Lung microvascular endothelial cell (primary cell): ENCODE measurements at places on chromosomes 2 and 18.
A peak's percentile ranks its signal among the peaks of the same experiment; 100 is the strongest.

DNA sequence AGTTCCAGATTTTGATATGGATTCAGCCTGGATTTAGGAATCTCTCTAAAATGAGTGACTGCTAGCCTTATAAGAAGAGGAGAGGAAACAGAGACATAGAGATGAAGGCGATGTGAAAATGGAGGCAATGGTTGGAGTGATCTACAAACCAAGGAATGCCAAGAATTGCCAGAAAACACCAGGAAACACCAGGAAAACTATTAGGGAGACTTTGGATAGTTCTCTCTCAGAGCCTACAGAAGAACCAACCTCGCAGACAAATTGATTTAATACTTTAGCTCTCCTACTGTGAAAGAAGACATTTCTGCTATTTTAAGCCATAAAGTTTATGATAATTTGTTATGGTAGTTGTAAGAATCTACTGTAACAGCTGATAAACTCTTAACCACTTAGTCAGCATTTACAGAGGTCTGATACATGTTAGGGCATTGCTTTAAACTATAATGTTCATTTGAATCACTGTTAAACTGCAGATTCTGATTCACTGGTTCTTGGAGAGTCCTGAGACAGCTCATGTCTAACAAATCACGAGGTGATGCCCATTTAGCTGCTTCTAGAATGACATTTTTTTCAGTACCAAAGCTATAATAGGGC is 1702.6 kb upstream of the LRRTM1 start:
- no peak for DNase-seq

GRCh38 chr18:9886005-9886348 is 204 bp downstream of the TXNDC2 start:
- no peak for DNase-seq

- no peak for DNase-seq
These were observed 133.4 kb downstream of the HDAC4 start for GRCh38 chr2:239267288-239267951.

DNA sequence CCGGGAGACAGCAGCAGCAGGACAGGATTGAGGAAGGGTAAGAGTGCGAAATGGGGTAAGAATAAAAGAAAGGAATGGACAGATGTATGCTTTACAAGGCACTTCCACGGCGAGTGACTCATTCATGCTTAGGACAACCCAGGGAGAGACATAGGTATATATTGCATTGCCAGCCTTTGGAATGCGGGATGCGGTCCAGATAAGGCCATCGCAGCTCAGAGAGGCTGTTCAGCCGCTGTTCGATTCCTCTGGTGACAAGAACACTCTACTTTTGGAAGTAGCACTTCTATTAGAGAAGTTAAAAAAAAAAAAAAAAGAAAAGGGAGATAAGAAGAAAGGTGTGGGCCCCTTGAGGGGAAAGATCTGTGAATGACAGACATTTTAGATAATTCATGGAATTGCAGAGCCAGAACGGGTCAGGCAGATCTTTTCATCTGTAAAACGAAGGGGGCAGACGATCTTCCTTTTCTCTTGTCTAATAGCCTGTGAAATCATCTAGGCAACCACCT is 819 bp upstream of the NCOA1 start:
- DNase-seq, result peak; percentile 27

DNA sequence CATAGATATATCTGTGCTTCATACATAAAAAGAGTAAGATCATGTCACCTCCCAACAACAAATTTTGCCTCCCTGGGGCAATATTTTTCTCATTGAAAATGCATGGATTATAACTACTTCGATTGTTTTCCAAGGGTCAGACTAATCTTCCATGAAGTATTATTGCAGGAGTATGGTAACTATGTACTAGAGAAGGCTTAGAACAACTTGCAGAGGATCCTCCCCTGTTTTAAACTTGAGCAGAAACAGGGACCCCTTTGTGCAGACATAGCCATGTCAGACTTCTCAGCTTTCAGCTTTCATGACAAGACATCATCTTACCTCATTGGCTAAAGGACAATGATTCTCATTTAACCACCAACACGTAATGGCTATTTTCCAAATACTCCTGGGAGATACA is 13.2 kb upstream of the RAB27B start:
- DNase-seq, result no peak

DNA sequence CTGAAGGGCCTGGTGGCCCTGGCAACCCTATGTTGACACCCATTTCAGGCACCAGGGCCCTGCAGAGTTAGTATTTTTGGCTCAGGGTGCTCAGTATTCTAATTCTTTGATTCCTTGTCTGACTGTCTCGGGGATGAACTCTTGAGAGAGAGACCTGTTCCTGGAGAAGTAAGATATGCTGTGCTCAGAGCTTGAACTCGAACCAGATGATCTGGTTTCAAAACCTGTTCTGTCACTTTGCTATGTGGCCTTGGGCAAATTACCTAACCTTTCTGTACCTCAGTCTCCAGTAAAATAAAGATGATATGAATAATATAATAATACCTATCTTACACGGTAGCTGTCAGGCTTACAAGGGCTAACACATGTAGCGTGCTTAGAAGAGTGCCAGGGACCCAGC is 294.2 kb downstream of the DYSF start:
- DNase-seq, result no peak

- DNase-seq, result peak; percentile 1
These were observed 60.8 kb downstream of the NCKAP1 start for GRCh38 chr2:182977463-182977862.

DNA sequence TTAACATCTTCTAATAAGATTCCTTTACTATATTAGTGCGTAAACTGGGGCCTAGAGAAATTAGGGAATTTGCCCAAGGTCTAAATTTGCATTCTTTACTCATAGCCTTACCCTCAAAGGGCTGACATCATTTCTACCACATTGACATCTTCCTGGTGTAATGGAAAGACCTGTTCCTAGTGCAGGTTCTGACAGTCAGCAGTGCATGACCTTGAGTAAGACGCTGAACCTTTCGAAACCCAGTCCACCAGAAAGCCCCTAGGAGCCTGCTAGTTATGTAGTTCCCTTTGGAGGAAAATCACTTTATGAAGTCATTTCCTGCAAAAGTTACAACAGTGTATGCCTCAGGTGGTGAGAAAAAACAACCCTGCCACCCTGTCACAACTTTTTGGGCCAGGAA is 388.3 kb downstream of the TNS1 start:
- no peak for DNase-seq

DNA sequence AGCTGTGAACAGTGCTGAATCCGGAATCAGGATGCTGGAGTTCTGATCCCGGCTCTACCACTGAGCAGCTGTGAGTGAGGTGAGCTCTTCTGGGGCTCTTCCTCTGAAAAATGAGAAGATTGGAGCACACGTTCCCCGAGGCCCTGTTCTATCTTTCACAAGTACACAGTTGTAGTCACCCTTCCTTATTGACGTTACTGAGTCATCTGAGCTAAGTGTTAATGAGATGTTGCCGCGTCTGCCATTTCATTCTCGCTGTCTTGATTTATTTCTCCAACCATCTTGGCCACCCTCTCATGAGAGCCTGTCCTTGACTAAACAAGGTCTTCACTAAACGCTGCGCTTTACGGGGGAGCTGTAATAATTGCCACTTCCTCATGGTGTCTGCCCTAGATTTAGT is 31.9 kb upstream of the EFR3B start:
- no peak for DNase-seq

DNA sequence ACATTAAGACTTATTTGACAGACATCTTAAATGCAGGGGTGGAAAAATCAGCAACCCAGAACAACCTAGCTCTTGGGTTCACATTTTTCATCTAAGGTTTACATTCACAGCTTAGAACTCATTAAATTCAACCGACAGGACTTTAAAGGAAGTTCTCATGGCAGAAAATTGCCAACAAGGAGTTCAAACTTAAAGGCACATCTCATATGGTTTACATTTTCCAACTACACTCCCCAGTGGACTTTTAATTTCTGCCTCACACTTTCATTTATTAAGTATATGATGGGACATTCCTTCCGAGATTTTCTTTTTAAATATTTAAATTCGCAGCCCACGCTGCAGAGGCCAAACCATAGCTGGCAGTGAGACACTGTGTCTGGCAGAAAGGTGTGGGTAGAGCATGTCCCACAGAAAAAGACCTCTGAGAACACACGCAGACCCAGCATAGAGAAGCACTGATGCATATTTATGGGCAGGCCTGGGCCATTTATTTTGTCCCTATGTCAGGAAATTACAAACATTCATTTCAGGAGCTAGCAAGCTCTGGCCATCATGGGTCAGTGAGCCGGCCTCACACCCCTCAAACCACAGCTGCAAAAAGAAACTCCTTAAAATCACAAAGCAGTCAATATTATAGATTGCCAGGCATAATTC is 46.3 kb downstream of the STK39 start:
- DNase-seq, result no peak

DNA sequence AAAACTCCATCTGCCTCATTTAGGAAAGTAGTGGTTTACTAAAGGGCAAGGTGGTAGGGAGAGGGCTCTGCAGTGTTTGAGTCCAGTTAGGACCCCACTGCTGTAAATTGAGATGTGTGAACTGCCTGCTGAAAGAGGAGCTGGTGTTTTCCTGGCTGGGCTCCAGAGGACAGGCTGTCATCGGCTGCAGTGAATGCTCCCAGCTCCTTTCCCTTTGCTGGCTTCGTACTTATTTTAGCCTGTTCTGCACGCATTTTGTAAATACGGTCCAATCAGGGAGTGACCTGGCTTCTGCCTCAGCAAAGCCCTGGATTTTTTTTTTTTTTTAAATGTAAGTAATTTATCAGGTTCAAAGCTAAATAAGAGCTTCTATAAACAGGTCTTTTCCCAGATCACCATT is 37.5 kb downstream of the SLC4A3 start:
- no peak for DNase-seq

GRCh38 chr2:241739651-241740050 is 5.2 kb downstream of the D2HGDH start:
- no peak for DNase-seq

- no peak for DNase-seq
These were observed 8.1 kb downstream of the GGCX start for GRCh38 chr2:85553184-85553583.

- DNase-seq, result peak; percentile 6
These were observed at the start of gene EPB41L3 for GRCh38 chr18:5543773-5544389. EPB41L3 (minus strand) TSS chr18:5543997; CDS start chr18:5489183, 54,814 bp downstream.

GRCh38 chr18:13294309-13294708 is 75.7 kb downstream of the LDLRAD4 start:
- no peak for DNase-seq

DNA sequence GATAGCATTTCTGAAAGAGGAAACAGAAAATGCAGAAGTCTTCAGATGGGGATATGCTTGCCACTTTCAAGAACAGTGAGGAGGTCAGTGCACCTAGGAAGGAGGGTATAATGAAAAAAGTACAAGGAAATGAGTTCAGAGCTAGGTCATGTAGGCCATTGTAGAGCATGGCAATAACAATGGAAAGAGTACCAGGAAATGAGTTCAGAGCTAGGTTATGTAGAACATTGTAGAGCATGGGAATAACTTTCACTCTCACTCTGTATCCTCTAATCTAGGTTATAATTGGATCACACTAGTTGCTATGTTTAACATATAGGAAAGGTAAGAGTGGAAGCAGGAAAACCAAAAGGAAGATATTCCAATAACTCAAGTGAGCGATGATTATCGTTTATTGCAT is 12.3 kb downstream of the SCG2 start:
- peak; percentile 79 for DNase-seq

GRCh38 chr18:21456428-21457178 is 143.9 kb downstream of the ESCO1 start:
- DNase-seq, result no peak

DNA sequence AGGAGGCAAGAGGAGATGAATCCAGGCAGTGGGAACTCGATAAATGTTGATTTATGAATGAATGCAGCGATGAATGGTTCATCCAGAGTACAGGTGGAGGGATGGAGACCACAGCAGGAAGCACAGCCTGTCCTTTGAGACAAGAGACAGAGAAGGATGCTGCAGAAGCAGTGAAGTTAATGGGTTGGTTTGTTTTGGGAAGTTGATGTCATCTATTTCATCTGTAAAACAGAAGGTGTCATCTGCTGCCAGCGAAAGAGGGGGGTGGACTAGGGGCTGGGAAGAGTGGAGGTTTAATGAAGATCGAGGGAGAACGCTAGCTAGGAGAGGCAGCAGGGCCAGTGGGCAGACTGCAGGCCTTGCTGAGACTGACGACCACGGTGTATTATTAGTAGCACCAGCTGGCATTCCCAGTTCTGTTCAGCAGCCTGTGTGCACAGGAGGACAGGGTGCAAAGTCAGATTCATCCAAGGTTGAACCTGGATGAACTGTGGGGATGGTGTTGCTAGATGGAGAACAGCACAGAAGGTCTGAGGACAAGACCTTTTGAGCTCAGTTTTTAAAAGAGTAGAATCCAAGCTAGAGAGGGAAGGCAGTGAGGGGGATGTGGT is 120.3 kb upstream of the CAPN13 start:
- DNase-seq, result no peak

- DNase-seq, result no peak
These were observed 36.7 kb upstream of the GPC1 start for GRCh38 chr2:240398661-240399267.

DNA sequence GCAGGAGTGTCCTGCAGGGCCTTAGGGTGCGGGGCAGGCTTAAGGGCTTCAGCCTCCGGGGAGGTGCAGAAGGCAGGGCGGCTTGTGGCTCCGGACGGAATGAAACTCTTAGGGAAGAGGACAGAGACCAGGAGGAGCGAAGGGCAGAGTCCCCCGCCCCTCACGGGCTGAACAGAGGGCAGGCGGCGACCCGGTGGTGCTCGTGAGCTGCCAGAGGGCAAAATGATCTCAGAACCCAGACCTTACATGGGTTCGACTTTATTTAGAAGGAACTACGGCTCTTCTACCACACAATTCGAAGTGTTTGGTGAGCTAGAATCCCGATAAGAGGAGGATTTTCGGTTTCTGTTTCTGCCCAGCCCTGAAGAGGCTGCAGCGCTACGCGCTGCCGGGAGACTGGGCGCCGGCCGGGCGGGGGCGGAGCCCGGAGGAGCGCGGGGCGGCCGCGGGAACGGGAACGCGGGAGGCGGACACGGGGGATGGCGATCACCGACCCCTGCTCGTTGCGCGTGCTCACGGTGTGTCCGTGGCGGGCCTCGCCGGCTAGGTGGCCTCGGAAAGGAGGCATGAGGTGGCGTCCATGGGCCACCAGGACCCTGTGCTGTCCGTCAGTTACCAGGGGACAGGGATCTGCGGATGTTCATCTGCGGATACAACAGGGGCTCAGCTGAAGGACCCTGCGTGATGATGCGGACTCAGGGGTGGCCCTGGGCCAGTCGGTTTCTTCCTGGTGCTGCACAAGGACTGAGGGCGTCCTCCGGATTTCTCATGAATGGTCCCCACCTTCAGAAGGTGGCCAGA is 4.2 kb upstream of the SP100 start:
- peak; percentile 64 for DNase-seq

GRCh38 chr2:19933351-19933981 is 31.7 kb upstream of the TTC32 start:
- DNase-seq, result peak; percentile 89

DNA sequence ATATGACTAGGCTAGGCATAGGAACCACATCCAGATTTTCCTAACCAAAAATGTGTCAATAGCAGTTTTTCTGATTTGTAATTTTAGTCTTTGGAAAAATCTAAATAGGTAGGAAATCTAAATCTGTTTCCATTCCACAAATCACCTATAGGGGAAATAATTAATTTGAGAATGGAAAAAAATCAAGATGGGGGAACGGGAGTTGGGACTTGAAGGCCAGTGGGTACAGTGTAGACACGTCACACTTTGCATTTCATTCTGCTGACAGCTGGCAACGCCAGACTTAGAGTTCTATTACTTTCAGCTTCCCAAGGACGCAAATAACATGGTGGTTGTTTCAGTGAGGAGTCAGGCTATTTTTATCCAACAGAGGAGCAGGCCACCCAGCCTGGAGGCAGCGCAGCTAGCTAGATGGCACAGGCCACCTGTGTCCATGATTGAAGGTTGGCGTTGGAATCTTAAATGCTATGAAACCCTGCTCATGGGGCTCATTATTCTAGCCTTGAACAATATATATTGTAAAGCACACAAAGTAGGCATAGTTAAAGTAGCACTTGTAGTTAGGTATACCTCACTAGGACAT is 23.4 kb downstream of the HNRNPA3 start:
- no peak for DNase-seq
